ENCODE measurements at places on chromosomes 6 and 20.

GRCh38 chr6:4491501-4492260, 284.5 kb upstream of the CDYL start:
- DNase-seq, result no peak

- DNase-seq, result no peak
Observed at GRCh38 chr20:25274481-25274880, 26.6 kb downstream of the PYGB start.

- DNase-seq, result no peak
Observed at GRCh38 chr6:135188718-135189117, 7.6 kb downstream of the MYB start.

- DNase-seq, result no peak
Observed at GRCh38 chr20:5654557-5654956, 95.6 kb upstream of the SHLD1 start.

- DNase-seq, result no peak
Observed at GRCh38 chr6:162976141-162976540, 248.4 kb downstream of the PACRG start.

DNA sequence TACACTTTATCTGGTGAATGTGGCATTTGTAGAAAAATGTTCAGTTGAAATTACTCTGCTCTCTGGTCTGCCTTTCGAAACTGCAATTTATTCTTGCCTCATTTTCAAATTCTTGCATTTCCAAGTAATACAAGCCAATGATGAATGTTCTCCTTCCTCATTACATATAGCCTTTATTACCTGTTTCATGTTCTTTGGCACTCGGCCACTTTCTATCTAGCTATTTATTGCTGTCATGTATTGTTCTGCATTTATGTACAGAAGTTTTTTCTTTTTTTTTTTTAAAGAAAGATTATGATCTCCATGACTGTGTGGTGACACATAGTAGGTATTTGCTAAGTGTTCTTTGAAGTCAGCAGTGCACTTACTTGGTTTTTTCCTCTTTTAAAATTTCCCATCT, 261.4 kb downstream of the ZFAND3 start:
- DNase-seq, result peak; percentile 8

GRCh38 chr20:62723351-62723750, 14.7 kb downstream of the NTSR1 start:
- no peak for DNase-seq

- DNase-seq, result no peak
Observed at GRCh38 chr6:18515767-18516166, 128.6 kb downstream of the RNF144B start.

DNA sequence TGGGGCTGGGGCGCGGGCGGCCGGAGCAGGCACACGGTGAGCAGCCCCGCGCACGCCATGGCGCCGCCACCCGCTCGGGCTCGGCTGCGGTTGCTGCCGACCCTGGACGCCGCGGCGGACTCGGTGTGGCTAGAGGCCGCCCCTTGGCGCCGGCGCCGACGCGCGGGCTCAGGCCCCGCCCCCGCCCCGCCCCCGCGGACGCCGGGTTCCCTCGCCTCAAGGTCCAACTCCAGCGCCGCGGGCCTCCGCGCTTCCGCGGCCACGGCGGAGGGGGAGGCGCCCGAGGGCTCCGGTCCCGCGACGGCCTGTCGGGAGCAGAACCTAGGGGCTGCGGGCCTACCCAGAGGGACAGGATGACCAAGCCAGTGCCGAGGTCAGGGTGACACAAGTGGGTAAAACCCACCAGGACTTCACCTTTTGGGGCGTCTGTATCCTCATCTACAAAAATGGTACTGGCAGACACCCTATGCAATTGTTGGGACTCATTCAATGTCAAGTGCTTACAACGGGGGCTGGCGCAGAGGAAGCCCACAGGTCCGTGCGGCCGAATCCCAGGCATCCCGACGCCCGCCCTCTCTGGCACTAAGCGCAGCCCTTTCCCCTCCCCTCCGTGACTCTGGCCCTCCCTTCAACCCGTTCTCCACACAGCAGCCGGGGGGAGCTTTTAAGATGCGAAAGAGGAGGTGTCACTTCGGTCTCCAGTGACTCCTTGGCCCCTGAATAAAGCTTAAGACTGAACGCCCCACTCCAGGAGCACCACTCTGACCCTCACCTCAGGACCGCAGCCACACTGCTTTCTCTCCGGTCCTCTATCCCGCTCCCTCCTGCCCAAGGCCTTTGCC, at the start of gene NECAB3:
NECAB3 (minus strand) TSS at position 135 of the 842 bp plus-strand sequence; CDS start at position 59, 76 bp downstream.
- DNase-seq, result no peak

Measured in AG09319 (cell line).